AML-193 (cell line): ENCODE measurements at places on chromosomes 4 and X.

GRCh38 chrX:143853488-143853887 is 30.4 kb upstream of the UBE2NL start:
- no peak for DNase-seq

- DNase-seq = no peak
These were observed 1892.3 kb upstream of the PCDH7 start for GRCh38 chr4:28827866-28828265.

- DNase-seq = no peak
These were observed 81.8 kb downstream of the SRPX start for GRCh38 chrX:38138900-38139299.

GRCh38 chr4:92359491-92359890 is 55.7 kb downstream of the GRID2 start:
- DNase-seq = no peak

DNA sequence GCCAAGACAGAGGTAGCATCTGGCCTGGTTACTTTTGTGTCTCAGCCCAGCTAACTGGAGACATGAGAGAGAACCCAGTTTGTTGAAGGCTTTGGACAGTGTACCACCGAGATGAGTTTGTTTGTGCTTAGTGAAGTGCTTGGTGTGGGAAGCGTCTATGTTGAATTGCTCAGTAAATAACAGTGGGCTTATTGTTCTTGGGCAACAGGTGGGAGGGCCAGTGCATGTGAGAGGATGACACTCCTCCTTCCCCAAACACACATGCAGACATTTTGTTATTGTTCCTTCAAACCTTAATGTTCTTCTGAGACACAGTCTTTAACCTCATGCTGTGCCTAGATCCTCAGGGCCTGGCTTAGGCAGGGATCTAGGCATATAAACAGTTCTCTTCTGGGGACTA is 39.7 kb downstream of the MSN start:
- no peak for DNase-seq

DNA sequence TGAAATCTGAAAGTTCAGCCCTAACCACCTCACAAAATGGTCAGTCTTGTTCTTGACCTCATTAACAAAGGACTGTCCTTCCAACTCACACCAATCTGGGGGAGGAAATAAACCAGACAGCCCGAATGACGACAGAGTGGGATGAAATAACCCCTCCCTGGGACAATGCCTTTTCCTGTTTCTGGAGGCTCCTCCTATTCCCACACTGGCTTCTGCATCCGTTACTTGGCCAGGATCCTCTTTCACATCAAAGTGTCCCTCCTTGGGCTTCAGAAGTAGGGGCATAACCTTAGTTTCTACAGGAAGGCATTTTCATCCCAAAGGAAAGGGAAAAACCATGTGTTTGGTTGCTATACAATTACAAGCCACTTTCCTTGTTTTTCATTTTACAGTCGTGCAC is 59.8 kb upstream of the RPL34 start:
- DNase-seq = no peak

DNA sequence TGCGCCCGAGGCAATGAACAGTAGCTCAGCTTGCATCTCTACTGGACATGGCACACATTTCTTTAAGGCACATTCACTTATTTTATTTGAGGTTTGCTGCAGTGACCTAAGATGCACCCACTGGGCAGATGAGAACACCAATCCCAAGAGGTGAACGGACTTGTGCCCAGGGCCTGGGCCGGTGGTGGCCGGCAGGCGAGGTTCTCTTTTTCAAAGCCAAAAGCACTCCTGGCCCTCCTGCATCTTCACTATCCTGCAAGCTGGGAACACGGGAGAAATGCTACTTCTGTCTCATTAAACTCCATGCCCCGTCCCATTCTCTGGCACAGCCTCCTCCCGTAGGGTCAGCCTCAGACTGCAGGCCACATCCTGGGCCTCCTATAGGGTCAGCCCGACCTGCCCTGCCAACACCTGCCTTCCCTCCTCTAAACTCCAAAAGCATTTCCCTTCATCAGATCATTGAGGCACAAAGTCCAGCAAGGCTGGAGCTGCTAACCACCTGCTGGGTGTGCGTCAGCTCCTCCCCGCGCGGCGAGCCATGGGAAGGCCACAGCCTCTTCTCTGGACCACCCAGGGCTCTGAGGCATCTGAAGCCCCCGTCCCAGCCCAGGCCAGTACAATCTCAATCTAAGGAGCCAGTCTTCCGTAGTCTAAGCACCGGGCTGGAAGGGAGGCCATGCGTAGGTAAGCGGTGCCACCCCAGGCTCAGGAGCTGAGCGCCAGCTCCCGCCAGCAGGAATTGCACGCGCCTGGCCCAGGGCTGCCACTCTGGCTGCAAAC is 166.1 kb downstream of the AFAP1 start:
- DNase-seq = no peak

DNA sequence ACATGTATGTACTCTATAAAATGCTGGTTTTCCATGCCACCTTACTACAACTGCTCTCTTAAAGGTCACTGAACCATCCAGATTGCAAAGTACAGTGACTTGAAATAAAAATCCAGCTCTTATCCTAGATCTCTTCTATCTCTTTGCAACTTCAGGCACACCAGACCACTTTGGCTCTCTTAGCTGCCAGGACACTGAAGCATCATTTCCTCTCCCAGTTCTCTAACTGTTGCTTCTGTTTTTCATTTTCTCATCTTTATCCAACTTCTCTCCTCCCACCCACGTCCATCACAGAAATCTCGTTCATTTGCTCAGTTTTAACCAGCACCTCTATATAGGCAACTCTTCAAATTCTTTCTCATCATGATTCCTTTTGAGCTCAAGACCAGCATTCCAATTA is 74.3 kb downstream of the METTL14 start:
- DNase-seq = no peak

GRCh38 chrX:45274576-45274975 is 73.9 kb upstream of the DIPK2B start:
- no peak for DNase-seq

- DNase-seq = no peak
These were observed 9.1 kb downstream of the GRPEL1 start for GRCh38 chr4:7058792-7059191.

DNA sequence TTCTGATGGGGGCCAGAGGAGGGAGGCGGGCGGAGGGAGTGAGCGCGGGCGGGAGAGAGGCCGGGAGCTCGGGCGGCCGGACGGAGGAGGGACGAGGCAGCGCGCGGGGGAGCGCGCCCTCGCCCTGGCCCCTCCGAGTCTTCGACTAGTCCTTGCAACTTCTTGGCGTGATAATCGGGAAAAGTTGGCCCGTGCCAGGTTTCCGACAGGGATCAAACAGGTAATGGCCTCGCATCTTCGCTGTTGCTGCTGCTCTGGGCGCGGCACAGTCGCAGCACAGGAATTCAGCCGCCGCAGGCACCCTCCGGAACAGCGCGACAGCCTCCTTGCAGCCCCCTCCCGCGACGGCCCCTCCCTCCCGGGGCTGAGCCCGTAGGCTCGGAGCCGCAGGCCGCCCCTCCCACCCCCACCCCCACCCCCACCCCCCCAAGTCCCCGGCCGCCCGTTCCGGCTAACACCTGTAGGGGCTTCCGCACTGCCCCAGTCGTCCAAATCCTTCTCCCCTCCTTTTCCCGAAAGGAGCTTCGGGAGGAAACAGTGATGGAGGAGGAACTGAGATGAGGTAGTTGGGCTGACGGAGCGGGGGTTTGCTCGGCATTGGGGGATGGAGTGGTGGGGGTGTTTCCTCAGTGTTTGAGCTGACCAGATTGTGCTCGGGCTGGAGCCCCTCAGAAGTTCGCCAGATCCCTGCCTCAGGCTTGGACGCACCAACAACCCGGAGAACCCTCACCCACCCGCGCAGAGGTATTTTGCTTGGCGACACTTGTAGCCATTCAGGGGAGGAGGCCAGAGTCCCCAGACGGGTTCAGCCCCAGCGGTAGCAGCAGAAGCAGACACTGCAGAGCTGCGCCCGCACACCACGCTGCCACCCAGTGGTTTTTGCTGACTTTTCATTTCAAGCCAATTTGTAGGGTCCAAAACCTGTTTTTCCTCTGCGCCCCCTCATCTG is at the start of gene FGF13:
FGF13 (minus strand) TSS at position 319 of the 949 bp plus-strand sequence. CDS start 714 bp downstream, outside the sequence.
- no peak for DNase-seq

- no peak for DNase-seq
These were observed 38.9 kb downstream of the RUFY3 start for GRCh38 chr4:70760662-70761061.

GRCh38 chrX:137575596-137576255 is 9.8 kb downstream of the ZIC3 start:
- no peak for DNase-seq

DNA sequence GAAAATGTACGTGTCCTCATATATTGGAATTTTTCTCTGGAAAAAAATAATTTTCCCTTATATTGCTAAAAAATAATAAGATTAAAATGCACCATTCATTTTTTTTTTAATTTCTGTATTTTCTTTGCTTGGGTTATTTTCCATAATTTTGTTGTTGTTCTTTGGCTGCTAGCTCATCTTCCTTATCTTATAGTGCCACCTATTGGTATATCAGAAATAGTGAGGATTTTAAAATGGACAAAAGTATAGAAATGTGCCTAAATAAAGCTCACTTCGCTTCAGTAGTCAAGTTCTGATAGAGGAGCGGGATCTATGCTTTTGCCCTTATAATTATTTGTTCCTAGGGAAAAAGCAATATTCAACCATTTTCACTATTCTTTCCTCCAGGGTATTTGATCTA is 134.8 kb downstream of the NAP1L3 start:
- peak; percentile 7 for DNase-seq

DNA sequence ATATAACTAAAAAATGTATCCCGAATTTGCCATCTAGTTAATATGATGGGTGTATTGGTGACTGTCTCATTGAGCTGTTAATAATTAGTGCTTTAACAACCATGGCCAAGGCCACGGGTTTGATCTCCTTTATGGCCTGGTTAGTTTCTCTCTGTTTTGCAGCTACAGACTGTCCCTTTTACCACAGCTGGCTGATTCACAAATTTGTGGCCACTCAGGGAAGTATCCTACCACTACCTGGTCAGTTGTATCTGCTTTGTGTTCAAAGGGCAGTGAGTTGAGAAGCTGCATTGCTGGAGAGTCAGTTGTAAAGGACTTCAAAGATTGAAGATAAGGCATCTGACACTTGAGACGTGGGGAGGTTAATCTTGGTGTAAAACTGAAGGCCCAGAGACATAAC is 219.1 kb upstream of the BMP3 start:
- DNase-seq = no peak

GRCh38 chr4:154960476-154960875 is 179.4 kb downstream of the RBM46 start:
- no peak for DNase-seq

GRCh38 chr4:153808175-153808574 is 19.3 kb upstream of the SFRP2 start:
- no peak for DNase-seq

GRCh38 chrX:107448998-107449835 is at the start of gene FRMPD3:
Gene FRMPD3, plus strand, starts transcription at chrX:107449652. Its CDS starts 76,937 bp downstream, at chrX:107526589.
- no peak for DNase-seq

DNA sequence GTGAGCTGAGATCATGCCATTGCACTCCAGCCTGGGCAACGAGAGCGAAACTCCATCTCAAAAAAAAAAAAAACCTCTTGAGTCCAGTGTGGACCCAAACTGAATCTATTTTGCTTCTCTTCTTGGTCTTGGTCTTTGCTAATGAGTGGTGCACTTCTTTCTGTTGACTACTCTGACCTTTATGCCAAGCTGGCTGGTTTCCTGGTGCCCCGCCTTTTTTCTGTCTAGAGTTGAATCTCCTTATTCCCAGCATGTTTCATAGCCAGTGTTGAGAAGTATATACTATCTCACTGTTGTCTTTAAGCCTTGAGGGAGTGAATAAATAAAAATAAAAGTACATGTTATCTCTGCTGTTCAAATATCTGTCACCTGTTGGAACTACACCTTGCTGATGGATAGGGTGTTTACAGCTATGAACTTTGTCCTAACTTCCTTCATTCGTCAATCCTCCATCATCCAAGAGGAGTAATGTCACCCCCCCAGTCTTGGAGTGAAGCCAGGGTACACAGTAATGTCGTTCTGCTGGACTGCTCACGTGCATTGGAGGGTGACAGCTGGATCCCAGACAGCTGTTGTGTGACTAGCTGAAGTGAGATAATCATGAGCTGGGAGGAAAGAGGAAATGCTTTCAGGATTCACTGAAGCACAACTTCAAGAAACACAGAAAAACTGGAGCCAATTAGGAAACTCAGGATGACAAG is 99.3 kb upstream of the PRKG2 start:
- no peak for DNase-seq

GRCh38 chr4:6657242-6658208 is 17.0 kb downstream of the MRFAP1 start:
- DNase-seq = no peak

GRCh38 chrX:111116666-111117065 is 20.7 kb downstream of the PAK3 start:
- no peak for DNase-seq

DNA sequence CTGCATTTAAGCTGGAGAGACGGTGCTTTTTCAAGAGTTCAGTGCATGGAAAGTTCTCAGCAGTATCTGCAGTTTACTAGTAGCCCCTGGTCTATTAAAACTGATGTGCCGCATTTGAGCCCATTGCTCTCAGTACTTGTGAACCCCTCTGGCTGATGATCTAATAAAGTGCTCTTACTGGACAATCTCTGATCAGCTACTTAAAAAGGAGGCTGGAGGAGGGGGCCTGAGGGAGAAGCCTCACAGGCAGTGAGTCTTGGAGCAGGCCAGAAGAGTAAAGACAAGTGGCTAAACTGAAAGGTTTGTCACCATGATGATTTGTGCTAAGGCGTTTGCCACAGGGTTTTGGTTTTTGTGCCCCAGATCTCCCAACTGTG is 138.5 kb downstream of the ARX start:
- no peak for DNase-seq

- no peak for DNase-seq
These were observed 377.6 kb upstream of the GATB start for GRCh38 chr4:152138451-152138850.

GRCh38 chr4:173397604-173398003 is 1.3 kb downstream of the SCRG1 start:
- DNase-seq = no peak

DNA sequence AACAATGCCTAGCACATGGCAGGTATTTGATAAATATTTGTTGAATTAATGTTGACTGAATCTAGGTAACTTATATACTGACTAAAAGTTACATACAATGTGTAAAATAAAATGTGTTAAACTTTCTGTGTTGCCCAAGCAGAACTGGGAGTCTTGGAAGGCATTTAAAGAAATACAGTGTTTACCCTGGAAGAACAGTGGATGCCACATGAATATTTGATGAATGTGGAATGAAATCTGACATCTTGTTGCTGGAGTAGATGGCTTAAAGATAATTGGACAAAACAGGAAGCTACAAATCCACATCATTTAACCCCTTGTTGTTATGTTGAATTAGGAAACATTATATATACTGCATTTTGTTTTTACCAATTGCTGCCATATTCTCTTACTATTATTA is 39.9 kb upstream of the SCOC start:
- DNase-seq = no peak
